ENCODE measurements at places on chromosomes 12 and 14.

DNA sequence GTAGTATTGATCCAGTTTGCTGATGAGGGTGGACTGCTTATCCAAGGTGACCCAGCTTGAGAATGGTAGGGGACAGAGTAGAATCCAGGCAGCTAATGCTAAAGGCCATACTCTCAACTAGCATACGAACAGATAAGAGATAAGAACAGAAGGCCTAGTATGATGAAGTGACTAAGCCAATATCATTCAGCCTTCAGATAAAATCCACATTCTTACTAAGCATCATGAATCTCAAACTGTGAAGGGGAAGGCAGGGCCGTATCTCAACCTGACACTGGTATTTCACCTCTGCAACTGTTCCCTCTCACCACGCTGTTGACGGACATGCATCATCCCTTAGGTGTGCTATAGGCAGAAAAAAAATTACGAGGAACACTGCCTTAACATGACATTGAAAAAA lies 8.1 kb upstream of the CKAP4 start:
- no peaks in the 10 kb centered on the region for H3K36me3 ChIP-seq
- DNase-seq: no peak
- no peak overlapping the region for H3K4me3 ChIP-seq
- H3K27me3 ChIP-seq: no peaks in the 10 kb centered on the region
- no peak overlapping the region for H3K27ac ChIP-seq

GRCh38 chr12:99130808-99131553 lies 485.9 kb downstream of the APAF1 start:
- H3K36me3 ChIP-seq: no peaks in the 10 kb centered on the region
- DNase-seq: no peak
- H3K27ac ChIP-seq: no peak overlapping the region
- no peak overlapping the region for H3K4me3 ChIP-seq

DNA sequence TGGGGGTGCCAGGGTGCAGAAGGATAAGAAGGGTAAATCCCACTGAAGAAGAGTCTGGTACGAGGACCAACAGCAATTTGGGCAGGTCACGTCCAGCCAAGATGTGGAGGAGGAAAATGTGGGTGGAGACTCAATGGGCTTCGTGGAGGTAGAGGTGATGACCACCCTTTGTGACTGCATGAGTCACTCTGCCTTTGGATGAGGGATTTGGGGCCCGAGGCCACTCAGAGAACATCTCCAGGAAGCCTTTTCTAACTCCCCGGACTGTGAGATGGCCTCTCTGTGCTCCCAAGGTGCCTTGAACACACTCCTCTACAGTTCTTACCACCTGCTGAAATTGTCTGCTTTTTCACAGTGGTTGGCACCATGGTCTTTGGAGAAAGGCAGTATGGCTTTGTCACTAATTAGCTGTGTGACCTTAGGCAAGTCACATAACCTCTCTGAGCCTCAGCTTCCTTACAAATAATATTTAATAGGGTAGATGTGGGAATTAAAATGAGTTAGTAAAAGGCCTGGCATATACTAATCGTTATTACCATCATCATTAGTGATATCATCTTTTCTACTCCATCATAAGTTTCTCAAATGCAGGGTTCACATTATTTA lies 67.0 kb upstream of the ARHGAP5 start:
- H3K4me1 ChIP-seq: peaks cover 13% of the 10 kb centered on the region
- no peaks in the 10 kb centered on the region for H3K27me3 ChIP-seq
- no peak overlapping the region for H3K27ac ChIP-seq
- H3K36me3 ChIP-seq: no peaks in the 10 kb centered on the region
- DNase-seq: no peak

DNA sequence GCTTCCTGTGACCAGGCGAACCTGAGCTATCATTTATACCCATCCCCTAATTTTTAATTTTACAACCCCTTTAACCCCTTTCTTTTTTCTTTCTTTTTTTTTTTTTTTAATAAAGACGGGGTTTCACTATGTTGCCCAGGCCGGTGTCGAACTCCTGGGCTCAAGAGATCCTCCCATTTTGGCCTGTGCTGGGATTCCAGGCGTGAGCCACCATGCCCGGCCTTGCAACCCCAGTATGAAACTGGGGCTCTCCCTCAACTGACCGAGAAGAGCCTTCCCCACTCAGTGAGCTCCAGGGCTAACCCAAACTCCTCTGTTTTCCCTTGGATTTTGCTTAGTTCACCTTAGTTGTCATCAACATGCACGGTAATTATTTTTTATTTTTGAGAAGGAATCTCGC lies 992 bp downstream of the CPSF2 start:
- peaks cover 27% of the 10 kb centered on the region for H3K4me1 ChIP-seq
- H3K27me3 ChIP-seq: no peaks in the 10 kb centered on the region
- peak overlapping the region; percentile 91 for H3K27ac ChIP-seq
- H3K4me3 ChIP-seq: peak overlapping the region; percentile 85
- no peak for DNase-seq
- H3K36me3 ChIP-seq: no peaks in the 10 kb centered on the region

GRCh38 chr12:94872007-94872653 lies 131.4 kb downstream of the NDUFA12 start:
- H3K27me3 ChIP-seq: no peaks in the 10 kb centered on the region
- no peak for DNase-seq
- no peaks in the 10 kb centered on the region for H3K4me1 ChIP-seq
- no peak overlapping the region for H3K27ac ChIP-seq
- H3K36me3 ChIP-seq: no peaks in the 10 kb centered on the region

DNA sequence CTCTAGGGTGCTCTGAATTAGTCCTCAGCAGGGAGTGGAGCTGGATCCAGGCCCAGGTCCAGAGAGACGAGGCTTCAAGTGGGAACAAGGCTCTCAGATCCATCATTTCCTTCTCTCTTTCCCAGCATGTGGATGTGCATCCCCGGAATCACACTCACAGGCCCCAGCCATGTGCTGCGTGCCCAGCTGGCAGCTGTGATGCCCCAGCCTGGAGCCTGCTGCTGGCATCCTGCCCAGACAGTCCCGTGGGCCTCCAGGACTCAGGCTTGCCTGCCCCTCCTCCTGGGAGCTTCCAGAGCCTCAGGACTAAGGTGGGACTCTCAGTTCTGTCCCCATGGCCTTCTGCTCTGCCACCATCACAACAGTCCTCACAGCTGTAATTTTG lies 6.2 kb upstream of the KRT84 start:
- no peak for DNase-seq
- H3K4me3 ChIP-seq: no peak overlapping the region
- H3K36me3 ChIP-seq: no peaks in the 10 kb centered on the region
